ENCODE measurements at places on chromosomes 13 and 19.

- no peak for DNase-seq
Observed at GRCh38 chr13:53873558-53873957, 844.9 kb downstream of the OLFM4 start.

DNA sequence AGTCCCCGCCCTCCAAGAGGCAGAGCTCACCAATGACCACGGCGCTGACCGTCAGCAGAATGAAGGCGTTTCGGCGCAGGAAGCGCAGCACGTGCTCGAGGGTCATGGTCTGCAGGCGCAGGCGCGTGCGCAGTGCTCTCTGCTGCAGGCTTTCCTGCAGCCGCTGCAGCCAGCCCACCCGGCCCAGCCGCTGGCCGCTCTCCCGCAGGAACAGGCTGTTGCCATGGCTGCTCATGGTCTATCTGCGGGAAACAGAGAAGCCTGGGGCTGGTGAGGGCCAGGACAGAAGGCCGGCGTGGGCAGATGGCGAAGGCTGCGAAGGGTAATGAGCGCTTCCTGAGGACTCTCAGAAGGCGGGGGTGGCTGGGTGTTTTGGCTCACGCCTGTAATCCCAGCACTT is 7.0 kb downstream of the SLC1A6 start:
- DNase-seq, result no peak

- DNase-seq, result no peak
Observed at GRCh38 chr19:35260694-35261304, 8.0 kb upstream of the USF2 start.

GRCh38 chr13:78430166-78430791 is 173.1 kb downstream of the POU4F1 start:
- no peak for DNase-seq

- no peak for DNase-seq
Observed at GRCh38 chr19:3788996-3789778, 3.0 kb upstream of the MATK start.

GRCh38 chr19:14761607-14762006 is 16.8 kb downstream of the ADGRE2 start:
- DNase-seq, result no peak

GRCh38 chr19:2076526-2076944 is 19.6 kb downstream of the MOB3A start:
- DNase-seq, result no peak

GRCh38 chr13:76723551-76724232 is 162.5 kb downstream of the KCTD12 start:
- DNase-seq, result no peak

- no peak for DNase-seq
Observed at GRCh38 chr13:100581504-100581903, 7.1 kb downstream of the GGACT start.

DNA sequence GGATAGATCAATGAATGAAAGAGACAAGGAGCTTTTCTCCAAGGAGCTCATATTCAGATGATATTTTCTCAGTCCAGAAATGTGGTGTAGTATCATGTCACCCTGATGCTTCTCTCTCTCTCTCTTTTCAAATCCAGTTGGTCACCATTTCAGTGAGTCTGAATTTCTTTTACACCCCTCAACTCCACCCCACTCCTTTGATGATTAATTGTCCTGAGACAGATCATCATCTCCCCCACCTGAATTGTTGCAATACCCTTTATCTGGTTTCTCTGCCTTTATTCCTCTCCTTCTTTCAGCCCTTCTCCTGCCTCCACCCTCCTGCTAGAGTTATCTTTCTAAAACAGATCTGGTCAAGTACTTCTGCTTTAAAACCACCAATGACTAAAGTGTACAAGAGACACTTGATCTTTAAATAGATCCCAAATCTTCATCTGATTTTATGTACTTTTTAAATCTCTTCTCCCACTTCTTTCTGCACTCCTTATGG is 299.8 kb downstream of the KLF5 start:
- no peak for DNase-seq

GRCh38 chr19:49355909-49356353 is 6.3 kb downstream of the TEAD2 start:
- no peak for DNase-seq

DNA sequence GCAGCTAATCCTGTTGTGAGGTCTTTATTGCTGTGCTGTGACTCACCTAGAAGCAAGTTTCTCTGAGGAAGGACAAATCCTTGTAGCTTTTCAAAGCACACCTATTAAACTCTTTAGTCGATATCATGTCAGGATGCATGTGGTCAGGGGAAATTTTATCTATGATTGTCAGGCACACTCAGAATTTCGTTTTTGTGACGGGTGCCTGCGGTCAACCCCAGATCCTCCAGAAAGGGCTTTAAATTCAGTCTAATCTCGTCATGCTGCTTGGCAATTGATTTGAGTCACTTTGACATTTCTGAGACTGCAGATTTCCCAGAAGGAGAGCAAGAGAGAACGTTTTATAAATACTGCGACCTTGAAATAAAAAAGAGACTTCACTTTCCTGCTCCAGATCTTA is 316.9 kb downstream of the FGF9 start:
- no peak for DNase-seq

DNA sequence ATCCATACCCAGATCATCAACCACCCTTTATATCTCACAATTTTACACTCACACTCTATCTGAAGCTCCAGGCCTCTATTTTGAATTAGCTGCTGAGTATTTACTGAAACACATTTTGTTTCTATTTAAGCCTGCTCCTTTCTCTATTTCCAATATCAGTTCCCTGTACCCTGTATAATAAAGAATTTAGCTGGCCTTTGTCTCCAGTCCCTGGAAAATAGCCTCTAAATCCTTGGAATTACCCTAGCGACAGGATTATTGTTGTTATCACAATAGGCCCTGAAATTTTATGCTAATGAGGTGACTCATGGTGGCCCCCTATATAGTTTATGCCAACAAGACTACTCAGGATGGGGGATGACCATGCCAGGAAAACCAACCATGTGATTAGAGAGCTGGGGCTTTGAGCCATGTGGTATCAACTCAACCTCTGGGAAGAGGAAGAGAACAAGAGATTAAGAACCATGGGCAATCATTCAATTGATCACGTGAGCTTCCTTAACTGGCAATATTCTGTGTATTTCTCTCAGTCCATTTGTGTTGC is 72.7 kb downstream of the KATNAL1 start:
- DNase-seq, result no peak

- DNase-seq, result no peak
Observed at GRCh38 chr19:5497297-5497696, 42.1 kb downstream of the ZNRF4 start.

Measured in stimulated activated CD8-positive, alpha-beta memory T cell treated with anti-CD3 and anti-CD28 coated beads, Interleukin-7, amount 100 ng/mL, for 48 hours (primary cell).